Activated naive CD4-positive, alpha-beta T cell treated with anti-CD3 and anti-CD28 coated beads for 36 hours (primary cell): ENCODE measurements at places on chromosomes 7 and 10.

- DNase-seq = no peak
Observed at GRCh38 chr10:90218846-90219245, 517.5 kb downstream of the KIF20B start.

GRCh38 chr10:86365346-86366032, 1.1 kb downstream of the GRID1 start:
- DNase-seq = no peak

DNA sequence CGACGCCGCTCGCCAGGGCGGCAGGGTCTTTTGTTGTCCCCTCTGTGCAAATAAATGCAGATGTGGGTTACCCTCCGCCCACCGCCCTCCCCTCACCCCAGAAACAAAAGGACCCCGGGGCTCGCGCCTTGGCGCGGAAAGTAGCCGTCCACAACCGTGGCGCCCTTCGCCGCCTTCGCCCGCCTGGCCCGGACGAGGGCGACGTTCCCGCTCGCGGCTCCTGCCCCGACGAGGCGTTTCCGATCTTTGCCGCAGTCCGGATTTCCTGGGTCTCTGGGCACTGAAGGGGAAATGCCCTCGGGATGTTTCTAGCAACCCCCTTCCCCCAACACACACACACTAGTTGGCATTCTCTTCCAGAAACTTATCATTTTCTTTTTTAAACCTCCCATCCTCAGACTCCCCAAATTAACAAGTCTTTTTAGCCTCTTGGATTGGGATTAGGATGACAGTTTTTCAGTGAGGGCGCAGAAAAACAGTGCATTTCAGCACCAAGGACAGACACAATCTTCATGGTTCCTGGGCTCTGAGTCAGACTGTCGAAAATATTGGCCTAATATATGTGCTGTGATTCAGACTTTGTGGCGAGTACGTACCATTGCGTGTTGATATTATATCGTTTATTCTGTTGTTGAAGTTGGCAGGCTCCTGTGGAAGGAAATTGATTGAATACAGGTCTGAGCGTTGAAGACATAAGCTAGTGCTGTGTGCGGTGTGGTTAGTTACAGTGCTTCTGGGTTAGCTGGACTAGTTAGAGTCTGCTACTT, 771 bp downstream of the PHYHIPL start:
- DNase-seq = no peak

DNA sequence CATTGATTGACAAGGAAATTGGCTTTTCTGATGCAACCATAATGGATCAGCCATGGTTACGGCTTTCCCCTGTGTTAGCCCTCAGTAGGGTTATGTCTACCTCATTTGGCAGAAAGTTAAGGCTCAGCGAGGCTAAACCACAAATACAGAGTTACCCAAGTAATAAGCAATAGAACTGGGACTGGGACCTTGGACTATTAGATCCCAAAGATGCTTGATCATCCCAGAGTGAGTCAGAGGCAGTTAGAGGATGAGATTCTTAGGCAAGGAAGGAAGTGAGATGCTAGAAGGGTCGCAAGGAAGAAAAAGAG, 401.4 kb downstream of the TNS3 start:
- no peak for DNase-seq

GRCh38 chr10:125158601-125159485, 1.5 kb downstream of the CTBP2 start:
- no peak for DNase-seq

- DNase-seq = no peak
Observed at GRCh38 chr7:158820656-158821055, 8.7 kb downstream of the ESYT2 start.

DNA sequence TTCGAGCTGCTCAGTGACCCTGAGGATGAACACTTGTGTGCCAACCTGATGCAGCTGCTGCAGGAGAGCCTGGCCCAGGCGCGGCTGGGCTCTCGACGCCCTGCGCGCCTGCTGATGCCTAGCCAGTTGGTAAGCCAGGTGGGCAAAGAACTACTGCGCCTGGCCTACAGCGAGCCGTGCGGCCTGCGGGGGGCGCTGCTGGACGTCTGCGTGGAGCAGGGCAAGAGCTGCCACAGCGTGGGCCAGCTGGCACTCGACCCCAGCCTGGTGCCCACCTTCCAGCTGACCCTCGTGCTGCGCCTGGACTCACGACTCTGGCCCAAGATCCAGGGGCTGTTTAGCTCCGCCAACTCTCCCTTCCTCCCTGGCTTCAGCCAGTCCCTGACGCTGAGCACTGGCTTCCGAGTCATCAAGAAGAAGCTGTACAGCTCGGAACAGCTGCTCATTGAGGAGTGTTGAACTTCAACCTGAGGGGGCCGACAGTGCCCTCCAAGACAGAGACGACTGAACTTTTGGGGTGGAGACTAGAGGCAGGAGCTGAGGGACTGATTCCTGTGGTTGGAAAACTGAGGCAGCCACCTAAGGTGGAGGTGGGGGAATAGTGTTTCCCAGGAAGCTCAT, 1.1 kb downstream of the DDIT4 start:
- DNase-seq = peak; percentile 85

DNA sequence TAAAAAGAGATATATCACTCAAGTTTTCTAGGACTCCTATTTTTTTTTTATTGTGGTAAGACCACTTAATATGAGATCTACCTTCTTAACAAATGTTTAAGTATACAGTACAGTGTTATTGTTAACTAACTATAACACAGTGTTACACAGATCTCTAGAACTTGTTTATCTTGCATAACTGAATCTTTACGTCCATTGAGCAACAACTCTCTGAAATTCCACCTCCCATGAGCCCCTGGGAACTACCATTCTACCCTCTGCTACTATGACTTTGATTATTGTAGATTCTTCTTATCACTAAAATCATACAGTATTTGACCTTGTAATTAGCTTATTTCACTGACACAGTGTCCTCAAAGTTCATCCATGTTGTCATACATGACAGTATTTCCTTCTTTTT, 22.5 kb upstream of the REEP3 start:
- DNase-seq = no peak

DNA sequence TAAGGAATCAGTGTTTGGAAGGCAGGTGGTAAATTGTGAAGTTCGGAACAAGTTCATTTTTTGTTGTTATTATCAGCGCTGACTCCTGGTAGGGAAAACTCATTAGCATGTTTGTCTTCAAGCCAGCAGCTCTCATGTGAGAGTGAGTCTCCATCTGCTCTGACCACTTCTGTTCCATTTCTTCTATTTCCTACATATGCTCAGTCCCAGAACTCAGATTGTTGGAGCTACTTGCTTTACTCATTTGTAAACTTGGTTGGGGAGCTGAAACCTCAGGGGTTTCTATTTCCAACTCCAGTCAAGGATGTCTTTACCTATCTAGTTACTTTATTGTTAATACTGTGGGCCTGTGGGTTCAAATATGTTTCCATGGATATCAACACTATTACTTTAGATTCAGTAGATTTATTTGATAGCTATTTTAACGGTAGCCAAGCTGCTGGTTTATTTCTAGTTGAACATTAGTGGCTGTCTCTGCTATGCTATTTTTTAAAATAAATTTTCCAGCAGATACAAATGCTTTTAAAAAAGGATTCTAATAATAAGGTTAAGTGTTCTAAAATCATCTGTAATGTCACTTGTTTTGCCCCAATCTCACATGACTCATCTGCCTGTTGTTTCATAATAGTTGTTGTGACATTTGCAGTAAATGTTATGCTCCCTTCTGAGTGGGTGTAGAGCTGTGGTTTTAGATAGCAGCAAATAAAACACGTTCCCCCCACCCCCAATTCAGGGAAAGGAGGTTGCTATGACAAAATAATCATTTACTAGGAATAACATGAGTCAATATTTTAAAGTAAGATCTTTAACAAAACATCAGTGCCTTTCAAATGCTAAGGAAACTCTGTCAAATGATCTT, 143.3 kb downstream of the HDAC9 start:
- DNase-seq = no peak

DNA sequence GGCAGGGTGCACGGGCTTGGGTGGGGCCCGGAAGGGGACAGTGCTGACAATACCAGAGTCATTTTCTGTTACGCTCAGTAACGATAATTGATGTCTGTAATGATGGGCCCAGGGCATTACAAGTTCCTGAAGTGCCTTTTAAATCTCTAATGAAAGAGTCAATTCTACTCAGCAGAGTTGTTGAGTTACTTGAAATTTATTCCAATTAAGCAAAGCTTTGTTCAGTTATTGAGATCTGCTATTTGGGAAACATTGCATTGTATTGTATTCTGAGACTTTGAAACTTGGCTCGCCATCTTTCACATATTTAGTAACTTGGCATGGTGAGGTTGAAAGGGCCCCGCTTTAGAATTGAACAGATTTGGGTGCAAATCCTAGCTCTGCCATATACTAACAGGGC, 34.7 kb downstream of the MINDY4 start:
- no peak for DNase-seq

- no peak for DNase-seq
Observed at GRCh38 chr10:9579110-9579705, 1438.5 kb upstream of the CELF2 start.

DNA sequence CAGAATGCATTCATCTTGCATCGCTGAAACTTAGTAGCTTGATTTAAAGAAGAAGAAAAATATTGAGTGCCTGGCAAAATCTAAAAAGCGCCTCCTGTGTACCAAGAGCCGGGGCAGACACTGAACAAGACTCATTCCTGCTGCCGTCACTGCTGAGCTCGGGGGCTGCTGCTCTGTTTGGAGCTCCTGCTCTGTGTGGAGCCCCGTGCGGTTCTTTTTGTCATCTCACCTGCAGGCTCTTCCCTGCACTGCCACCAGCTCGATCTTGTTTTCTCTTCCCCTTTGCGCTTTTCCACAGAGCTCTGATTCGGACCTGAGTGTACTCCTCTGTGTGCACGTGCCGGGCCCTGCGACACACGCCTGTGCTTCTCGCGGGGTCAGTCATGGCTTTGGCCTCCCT, 462.1 kb upstream of the DPP6 start:
- DNase-seq = no peak

GRCh38 chr7:128453836-128454804, 1.6 kb upstream of the HILPDA start:
- no peak for DNase-seq

DNA sequence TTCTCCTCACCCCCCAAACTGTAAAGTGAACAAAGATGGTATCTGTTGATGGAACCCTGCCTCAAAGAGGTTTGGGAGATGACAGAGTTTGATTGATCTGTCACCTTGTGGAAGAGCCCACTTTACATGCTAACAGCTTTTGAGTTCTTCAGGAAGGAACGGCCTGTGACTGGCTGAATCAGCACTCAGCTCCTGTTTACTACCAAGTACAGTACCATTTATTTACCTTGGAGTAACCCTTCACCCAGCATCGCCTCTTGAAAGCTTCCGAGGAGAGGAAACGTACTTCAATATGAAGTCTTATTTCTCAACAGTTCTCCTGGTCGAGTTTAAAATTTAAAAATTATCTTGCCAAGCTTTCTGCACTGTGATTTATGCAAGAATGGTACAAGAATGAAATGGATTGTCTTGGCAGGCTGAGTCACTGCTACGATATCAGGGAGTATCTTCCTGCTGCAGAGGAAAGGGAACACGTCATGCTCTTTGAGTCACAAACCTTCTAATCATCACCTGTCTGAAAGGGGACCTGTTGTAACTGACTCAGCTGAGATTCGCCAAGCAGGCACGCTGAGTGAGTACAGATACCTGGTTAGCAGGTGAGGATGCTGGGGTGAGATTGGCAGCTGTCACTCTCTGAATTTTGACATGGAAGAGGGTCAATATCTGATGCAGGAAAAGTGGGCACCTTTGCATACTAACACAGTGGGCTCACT, 30.1 kb downstream of the KLF6 start:
- peak; percentile 36 for DNase-seq

DNA sequence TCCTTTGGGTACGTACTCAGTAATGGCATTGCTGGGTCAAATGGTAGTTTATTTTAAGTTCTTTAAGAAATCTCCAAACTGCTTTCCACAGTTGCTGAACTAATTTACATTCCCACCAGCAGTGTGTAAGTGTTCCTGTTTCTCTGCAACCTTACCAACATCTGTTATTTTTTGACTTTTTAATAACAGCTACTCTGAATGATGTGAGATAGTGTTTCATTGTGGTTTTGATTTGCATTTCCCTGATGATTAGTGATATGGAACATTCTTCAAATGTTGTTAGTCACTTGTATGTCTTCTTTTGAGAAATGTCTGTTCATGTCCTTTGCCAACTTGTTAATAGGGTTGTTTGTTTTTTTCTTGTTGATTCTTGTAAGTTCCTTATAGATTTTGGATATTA, 558.9 kb downstream of the SH2D4B start:
- no peak for DNase-seq

DNA sequence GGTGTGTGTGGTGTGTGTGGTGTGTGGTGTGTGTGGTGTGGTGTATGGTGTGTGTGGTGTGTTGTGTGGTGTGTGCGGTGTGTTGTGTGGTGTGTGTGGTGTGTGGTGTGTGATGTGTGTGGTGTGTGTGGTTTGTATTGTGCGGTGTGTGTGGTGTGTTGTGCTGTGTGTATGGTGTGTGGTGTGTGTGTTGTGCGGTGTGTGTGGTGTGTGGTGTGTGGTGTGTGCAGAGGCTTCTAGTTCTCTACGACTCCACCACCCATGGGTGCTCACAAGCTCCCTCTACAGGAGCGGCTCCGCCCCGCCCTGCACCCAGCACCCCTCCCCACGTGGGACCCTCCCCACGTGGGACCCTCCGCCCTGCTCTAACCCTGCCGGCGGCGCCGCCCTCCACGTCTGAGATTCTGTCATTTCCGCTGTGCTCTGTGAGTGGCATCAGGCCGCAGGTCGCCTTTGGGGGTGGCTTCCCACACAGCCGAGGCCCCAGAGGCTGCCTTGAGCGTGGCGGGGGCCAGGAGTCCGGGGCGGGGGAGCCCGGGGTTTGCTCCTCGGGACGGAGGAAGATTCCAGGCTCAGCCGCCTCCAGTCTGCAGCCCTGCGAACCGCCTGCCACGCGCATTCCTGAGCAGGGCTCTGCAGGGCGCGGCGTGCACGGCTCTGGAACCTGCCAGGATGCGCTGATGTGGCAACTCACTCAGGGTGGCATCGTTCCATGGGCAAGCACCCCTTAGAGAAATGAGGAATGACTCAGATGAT, 37.0 kb upstream of the DNAJB6 start:
- DNase-seq = no peak

GRCh38 chr10:118324140-118324539, 18.0 kb downstream of the FAM204A start:
- DNase-seq = no peak

- no peak for DNase-seq
Observed at GRCh38 chr7:29412912-29413311, 150.7 kb upstream of the PRR15 start.

- no peak for DNase-seq
Observed at GRCh38 chr7:37435156-37435855, 13.4 kb downstream of the ELMO1 start.

DNA sequence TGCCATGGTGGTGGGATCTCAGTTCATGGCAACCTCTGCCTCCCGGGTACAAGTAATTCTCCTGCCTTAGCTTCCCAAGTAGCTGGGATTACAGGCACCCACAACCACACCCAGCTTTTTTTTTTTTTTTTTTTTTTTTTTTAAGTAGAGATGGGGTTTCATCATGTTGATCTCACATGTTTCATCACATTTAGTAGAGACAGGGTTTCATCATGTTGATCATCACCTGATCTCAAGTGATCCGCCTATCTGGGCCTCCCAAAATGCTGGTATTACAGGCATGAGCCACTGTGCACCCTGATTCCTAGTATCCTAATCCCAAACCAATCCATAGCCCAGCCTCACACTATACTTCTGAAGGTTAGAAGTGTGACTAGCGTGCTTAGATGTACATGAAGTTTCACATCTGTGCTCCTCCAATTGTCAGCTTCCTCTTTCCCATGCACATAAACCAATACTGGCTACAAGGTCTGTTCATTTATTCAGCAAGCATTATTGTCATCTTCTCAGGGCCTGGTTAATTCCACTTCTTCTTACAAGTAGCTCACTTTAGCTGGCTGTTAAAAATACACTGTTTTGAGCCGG, 6.8 kb upstream of the NAT16 start:
- no peak for DNase-seq
